ENCODE measurements at places on chromosomes 5 and 9.

GRCh38 chr5:134758176-134758503 lies 439 bp upstream of the DDX46 start:
- no peak for DNase-seq

GRCh38 chr5:52989781-52990527 lies 802 bp downstream of the ITGA2 start:
- DNase-seq: no peak

- no peak for DNase-seq
These were observed 157.8 kb downstream of the RGS3 start for GRCh38 chr9:113621309-113621791.

- DNase-seq: no peak
These were observed 10.8 kb upstream of the CCDC69 start for GRCh38 chr5:151234476-151235238.

DNA sequence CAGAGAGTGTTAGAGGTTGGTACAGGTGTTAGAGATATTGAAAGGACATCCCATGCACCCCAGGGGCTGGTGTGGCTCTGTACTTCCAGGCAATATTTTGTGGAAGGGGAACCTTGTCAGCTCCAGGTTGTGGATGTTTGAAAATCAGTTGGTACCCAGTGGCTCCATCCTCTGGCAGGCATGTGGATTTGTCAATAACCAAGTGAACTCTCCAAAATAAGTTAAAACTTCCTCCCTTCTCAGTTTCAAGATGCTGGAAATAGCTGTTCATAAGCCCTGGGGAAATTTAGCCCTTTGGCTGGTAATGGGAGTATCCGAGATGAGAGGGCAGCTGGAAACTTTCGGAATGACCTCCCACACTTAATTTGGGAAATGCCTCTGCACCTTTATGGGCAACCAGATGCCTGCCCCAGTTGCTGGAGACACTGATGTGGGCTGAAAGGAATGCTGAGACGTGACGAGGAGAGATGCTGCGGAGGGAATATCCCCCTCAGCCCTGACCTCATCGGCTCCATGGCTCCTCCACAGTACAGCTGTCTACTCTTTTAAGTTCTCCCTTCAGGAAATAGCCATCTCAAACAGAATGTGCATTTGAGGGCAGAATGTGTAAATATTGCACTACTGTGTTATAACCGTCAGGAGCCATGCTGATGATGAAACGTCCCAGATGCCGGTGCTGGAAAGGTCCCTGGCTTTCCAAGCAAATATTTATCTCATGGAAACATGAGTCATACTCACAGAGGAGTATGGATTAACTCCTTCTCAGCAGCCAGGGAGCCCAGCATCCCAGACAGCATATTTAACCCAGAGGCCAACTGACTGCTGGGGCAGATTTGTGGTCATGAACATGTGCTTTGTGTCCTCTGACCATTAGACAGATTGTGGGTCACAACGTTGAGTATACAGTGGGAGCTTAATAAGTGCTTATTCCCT lies 29.5 kb downstream of the TGFBI start:
- no peak for DNase-seq

DNA sequence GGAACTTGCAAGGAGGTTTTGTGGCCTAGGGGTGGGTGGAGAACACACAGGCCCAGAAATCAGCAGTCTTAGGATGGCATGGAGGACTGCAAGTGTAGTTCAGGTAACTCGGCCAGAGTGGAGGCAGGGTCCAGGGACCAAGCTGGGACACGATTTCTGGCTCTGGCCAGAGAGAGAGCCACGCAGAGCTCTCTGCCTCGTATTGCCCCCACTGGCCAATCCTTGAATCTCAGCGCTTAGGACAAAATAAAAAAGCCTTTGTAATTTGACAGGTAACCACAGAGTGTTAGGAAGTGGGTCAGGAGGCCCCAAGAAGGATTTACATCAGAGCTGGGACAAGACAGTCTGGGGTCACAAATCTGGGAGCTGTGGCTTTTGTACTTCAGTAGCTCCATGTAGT lies 11.7 kb downstream of the MAP3K1 start:
- no peak for DNase-seq

DNA sequence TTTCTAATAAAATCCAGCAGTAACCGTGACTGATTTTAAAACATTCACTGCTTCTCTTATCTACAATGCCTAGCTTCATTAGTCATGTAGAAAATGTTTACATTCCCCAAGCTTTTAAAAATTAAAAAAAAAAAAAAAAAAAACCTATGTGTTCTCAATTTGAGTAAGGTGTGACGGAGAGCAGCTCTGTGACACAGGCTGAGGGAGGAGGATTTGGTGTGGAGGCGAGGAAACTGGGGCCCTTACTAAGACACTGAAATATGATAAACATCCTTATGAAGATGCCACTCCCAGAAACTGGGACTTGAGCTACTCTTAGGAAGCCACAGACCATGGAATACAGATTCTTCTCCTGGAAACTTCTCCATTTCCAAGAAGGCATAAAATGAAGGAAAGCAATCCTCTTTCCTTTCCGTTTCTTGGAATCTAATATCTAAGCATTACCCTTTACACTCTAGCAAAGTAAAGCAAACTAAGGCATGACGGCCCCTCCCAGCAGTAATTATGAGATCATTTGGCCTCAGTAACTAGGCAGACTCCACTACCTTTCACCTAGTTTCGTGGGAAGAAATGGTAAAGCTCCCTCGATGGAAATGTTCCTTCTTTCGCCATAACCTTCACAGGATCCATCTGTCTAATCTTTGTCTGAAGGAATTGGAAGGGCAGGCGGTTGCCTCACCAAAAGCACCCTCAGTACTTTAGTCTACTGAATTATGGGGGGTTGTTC lies 23.5 kb downstream of the GRAMD2B start:
- DNase-seq: no peak

DNA sequence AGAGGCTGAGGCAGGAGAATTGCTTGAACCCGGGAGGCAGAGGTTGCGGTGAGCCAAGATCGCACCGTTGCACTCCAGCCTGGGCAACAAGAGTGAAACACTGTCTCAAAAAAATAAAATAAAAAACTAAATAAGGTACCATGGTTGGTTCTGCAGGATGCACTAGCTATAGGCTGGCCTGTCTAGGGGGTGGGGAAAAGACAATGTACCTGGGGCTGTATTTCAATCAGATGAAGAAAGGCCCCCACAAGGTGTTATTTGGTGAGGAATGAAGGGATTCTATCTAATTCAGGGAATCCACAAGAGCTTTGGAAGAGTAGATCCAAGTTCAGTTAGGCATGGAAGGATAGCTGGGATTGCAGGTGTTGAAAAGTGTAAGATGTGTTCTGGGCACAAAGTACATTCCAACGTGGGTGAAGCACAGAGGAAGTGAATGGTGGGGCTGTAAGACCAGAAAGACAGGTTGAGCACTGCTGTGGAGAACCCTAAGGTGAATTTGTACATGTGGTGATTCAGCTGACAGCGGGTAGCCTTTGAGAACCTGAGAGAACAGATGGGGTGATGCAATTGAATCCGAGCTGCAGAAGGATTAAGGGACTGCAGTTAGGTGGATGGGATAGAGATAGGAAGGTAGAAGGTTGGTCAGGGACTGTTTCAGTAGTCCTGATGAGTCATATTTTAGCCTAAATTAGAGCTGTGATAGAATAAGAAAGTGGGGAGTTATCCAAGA lies 71.8 kb downstream of the CAST start:
- no peak for DNase-seq

DNA sequence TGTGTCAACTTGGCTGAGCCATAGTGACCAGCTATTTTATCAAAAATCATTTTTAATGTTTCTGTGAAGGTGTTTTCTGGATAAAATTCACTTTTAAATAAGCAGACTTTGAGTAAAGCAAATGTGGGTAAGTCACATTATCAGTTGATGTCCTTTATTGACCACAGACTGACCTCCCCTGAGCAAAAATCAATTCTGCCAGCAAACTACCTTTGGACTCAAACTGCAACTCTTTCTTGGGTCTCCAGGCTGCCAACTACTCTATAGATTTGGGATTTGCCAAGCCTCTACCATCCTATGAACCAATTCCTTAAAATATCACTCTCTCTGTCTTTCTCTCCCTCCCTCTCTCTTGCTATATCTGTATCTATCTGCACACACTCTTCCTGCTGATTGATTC lies 1571.7 kb upstream of the NUDT12 start:
- no peak for DNase-seq

DNA sequence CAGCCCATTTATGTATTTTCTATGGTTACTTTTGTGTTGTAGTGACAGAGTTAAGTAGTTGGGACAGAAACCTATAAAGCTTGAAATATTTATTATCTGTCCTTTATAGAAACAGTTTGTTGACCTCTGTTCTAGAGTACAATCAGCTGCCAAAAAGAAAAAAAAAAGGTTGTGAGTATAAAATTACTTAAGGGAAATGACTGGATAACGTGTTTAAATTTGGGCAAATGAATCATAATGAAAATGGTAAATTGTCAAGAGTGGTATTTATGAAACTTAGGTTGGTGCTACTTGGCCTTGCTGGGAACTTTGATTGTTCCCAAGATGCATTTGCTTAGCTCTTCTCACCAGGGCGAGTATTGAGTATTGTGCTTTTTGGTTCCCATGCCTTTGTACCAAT lies 70.2 kb upstream of the IL6ST start:
- DNase-seq: no peak

- DNase-seq: no peak
These were observed 249.7 kb upstream of the MAP3K1 start for GRCh38 chr5:56565644-56566043.

- DNase-seq: no peak
These were observed 446.1 kb upstream of the CDH10 start for GRCh38 chr5:25090854-25091253.

GRCh38 chr5:76718381-76718832 lies 2.5 kb downstream of the F2R start:
- no peak for DNase-seq

DNA sequence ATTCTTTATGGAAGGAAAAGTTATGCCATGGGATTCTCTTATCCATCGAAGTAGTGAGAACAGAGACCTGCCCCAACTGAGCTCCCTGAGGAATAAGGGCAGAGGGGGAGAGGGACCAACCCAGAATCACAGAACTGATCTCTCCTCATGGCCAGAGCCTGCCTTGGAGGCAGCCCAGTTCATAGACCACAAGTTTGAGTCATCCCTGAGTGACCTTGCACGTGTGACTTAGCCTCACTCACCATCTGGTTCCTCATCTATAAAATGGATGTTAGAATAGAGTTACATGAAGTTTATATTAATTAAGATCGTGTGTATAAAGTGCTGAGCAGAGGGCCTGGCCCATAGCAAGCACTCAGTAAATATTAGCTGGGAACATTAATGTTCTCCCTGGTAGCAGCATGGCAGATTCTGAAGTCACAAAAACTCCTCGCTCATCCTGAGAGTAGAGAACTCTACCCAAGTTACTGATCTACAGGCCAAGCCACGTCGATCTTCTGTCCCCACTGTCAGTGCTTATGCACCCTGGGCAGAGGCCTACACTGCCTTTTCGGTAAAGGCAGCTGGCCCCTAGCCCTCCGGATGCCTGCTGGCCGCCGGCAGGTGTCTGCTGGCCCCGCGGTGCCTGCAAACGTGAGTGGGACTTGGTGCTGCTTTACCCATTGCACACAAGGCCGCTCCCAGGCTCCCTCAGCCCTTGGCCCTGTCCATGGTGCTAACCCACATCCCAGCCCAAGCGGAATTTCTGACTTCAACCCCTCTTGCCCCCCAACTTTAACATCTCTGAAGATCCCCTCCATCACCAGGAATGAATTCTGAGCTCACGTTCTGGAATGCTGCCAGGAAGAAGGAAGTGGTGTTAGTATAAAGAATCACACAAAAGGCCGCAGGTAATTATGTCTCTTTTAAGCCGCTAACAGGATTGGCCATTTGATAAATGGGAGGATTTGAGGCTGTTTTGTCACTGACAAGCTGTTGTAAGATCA lies 61.1 kb upstream of the ARAP3 start:
- no peak for DNase-seq

DNA sequence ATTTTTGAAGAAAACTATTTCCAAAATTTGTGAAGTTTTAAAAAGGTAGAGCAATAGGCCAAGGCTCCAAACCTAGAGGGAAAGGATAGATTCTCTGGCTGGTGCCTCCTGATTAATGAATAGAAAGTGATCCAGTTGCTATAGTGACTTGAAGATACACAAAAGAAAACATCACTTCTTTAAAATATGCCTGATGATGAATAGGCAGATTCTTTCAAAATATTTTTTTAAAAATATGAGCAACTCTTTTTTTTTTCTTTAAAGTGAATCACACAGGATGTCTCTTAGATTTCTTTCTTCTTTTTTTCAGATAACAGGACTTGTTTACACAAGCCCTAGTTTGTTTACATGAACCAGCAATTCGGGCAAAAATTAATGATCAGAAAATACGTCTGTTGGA lies 124.4 kb downstream of the RFK start:
- no peak for DNase-seq

DNA sequence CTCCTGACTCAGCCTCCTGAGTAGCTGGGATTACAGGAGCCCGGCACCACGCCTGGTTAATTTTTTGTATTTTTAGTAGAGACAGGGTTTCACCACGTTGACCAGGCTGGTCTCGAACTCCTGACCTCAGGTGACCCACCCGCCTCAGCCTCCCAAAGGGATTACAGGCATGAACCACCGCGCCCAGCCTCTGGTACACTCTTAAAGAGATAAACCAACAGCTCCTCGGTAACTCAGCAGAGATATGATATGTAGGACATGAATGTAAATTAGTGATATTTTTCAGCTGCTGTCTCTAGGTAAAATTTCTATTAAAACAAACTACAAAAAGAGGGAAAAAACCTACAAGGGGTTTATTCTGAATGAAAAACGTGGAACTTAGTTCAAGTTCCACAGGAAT lies 42.8 kb upstream of the HK3 start:
- DNase-seq: no peak

DNA sequence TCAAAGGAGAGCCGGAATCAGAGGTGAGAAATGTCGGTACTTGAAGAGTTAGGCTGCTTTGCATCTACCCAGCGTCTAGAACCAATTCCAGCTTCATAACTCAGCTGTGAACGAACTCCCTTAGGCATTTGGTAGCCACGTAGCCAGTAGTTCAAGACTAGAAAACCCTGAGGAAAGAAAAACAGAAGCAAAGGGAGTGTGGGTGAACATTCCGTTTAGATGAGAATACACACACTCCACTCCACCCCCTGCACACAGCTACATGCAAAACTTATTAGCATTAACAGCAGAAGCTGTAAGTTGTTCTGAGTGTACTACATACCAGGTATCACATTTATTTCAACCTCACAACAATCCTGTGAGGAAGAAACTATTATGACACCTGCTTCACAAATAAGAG lies 78.3 kb downstream of the SMIM23 start:
- DNase-seq: no peak

DNA sequence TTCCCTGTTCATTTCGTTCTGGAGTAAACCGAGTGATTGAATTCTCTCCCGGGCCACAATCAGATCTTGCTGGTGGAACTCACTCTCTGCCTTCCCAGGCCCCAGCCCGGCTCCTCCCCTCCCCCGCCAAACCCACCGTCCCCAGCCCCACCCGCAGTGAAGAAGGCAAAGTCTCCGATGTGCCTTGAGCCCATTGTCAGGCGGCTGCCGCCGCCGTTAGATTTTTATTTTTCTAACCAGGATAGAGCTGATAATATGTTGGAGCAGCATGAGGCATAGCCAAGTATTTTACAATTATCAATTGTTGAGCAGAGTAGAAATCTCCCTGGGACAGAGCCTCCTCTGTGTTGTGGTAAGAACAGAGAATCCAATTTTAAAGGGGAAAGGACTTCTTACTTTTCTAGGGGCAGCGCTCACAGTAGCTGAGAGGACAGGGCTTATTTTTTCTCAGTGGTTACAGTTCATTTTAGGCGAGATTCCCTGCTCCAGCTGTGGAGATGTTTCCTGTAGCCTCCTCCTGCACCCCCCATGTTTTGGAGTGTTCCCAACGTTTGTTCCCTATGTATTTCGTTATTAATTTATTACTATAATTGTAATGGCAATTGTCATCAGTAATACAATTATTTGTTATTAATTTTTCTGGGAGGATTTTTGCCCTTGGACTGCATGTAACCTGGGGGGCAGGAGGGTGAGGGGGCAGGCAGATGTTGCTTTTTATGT lies 1.3 kb downstream of the PSAT1 start:
- DNase-seq: no peak
